Adrenal gland (tissue), 19 donors: ENCODE measurements at places on chromosomes 2 and 18. TPM values are rescaled to one million over a fixed set of nuclear protein-coding genes. Genes with fewer than 3 reads are reported as not detected.

DNA sequence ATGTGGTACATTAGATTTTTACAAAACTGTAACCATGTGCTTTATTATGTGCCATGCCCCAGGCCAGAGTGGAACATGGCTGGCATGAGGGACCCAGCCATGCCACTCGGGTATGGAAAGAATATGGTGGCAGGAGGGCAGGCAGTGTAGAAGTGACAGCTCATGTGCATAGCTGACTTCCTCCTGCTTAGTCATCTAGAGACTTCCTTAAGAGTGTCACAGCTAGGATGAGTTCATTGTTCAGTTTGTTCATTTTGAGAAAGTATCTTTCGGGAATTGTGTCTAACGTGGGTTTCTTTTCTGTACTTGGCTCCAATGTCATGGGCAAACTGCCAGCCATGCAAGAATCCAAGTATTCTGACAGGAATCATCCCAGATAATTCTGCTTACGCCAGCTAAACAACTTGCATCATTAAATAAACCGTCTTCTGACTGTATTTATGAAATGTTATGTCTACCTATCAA lies 94.3 kb upstream of the ITGB6 start:
- H3K27me3 ChIP-seq, result no peaks in the 10 kb centered on the region
- DNase-seq, result peak; percentile 60
- H3K4me3 ChIP-seq, result no peak overlapping the region
- no peak overlapping the region for H3K27ac ChIP-seq

DNA sequence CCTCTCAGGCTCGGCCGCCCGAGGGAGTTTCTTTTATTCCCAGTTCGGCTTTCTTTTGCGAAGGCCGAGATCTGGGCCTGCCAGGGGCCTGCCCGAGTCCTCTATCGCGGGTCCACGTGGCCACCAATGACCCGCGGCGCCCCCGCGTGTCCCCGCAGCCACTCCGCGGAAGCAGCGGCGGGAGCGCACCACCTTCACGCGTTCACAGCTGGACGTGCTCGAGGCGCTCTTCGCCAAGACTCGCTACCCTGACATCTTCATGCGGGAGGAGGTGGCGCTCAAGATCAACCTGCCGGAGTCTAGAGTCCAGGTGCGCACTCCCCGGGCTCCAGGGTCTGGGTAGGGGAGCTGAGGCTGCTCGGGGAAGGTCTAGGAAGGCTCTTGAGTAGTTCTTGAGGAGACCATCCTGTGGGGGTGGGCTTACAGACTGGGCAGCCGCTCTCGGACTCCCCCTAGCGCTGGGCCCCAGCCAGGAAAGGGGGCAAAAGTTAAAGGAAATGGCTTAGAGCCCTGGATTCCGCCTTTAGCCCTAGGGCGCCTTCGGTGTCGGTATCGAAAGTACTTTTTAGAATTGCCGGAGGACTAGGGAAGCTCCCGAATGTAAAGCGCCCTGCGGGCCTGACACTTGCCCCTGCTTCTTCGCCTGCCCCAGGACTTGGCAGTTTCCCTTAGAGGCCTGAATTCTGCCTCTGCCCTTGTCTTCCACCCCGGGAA lies 3.4 kb downstream of the OTX1 start:
- H3K4me1 ChIP-seq, result peaks cover 55% of the 10 kb centered on the region
- no peak overlapping the region for H3K4me3 ChIP-seq
- H3K27ac ChIP-seq, result no peak overlapping the region
- H3K27me3 ChIP-seq, result peaks cover 75% of the 10 kb centered on the region
- no peak for DNase-seq
- H3K36me3 ChIP-seq, result no peaks in the 10 kb centered on the region

DNA sequence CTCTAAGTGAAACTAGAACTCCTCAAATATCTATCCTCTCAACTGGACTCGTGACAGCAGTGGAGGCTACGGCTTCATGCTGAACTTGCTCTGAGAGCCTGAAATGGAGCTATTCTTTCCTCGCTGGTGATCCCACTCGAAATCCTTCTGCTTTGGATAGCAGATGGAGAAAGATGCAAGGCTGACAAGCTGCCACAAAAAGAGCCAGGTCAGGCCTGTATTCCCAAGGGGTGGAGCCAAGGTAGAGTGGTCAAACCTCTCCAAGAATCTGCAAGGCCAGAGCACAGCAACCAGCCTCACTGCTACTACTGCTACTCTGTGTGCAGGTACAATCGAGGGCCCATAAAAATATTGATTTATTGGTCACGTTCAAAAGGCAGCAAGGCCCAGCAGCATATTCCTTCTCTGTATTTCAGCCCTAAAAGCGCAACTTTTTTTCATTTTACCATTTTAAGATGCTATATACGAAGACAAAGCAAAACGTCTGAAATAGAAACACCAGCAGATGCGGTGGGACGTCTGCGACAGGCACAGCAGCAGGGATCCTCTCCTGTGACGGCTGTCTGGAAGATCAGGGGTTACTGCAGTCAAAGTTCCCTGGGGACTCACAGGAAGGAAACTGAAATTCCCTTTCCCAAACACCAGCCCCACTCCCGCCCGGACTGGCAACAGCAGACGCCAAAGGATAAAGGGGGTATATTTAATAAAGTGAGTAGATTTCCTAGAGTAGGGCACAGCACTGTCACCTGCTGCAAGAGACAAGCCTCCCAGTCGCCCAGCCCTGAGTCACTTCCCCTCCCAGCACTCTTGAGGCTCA lies 2.4 kb downstream of the SPRED2 start:
- H3K27me3 ChIP-seq, result no peaks in the 10 kb centered on the region
- no peaks in the 10 kb centered on the region for H3K4me1 ChIP-seq
- peak overlapping the region; percentile 94 for H3K27ac ChIP-seq
- no peak for DNase-seq
- peak overlapping the region; percentile 34 for H3K4me3 ChIP-seq

- no peaks in the 10 kb centered on the region for H3K27me3 ChIP-seq
- H3K27ac ChIP-seq, result no peak overlapping the region
- H3K4me1 ChIP-seq, result no peaks in the 10 kb centered on the region
- no peak overlapping the region for H3K4me3 ChIP-seq
Measured at GRCh38 chr2:162591403-162592083, 247.0 kb downstream of the KCNH7 start.

The ABCG5 gene
- 0.69 TPM for total RNA-seq

The RND3 gene
- total RNA-seq, result 118 TPM

The PDE1A gene
- 5.5 TPM for total RNA-seq

GRCh38 chr18:37272226-37272625 lies 293.4 kb downstream of the CELF4 start:
- H3K36me3 ChIP-seq, result no peaks in the 10 kb centered on the region
- no peak overlapping the region for H3K27ac ChIP-seq
- no peak overlapping the region for H3K4me3 ChIP-seq

GRCh38 chr18:3055186-3055728 lies 42.3 kb upstream of the LPIN2 start:
- H3K36me3 ChIP-seq, result no peaks in the 10 kb centered on the region
- H3K27me3 ChIP-seq, result no peaks in the 10 kb centered on the region
- no peak overlapping the region for H3K4me3 ChIP-seq
- H3K4me1 ChIP-seq, result peaks cover 16% of the 10 kb centered on the region

The TSPYL6 gene
- not detected for total RNA-seq

DNA sequence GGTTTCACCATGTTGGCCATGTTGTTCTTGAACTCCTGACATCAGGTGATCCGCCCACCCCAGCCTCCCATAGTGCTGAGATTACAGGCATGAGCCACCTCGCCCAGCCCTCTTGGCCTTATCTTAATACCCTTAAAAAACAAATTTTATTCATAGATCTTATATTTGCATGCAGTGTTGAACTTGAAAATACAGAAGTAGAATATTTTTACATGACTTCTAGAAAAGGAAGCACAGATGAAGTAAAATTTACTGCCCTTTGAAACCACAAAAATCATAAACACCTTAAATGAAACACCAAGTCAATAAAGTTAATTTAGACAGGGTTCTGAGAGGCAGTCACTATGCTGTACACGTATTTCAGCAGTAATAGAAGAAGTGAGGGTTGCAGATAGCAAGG lies 145.7 kb downstream of the CERS6 start:
- no peaks in the 10 kb centered on the region for H3K27me3 ChIP-seq
- DNase-seq, result no peak
- H3K4me1 ChIP-seq, result no peaks in the 10 kb centered on the region
- H3K4me3 ChIP-seq, result no peak overlapping the region
- H3K36me3 ChIP-seq, result no peaks in the 10 kb centered on the region
- H3K27ac ChIP-seq, result no peak overlapping the region

DNA sequence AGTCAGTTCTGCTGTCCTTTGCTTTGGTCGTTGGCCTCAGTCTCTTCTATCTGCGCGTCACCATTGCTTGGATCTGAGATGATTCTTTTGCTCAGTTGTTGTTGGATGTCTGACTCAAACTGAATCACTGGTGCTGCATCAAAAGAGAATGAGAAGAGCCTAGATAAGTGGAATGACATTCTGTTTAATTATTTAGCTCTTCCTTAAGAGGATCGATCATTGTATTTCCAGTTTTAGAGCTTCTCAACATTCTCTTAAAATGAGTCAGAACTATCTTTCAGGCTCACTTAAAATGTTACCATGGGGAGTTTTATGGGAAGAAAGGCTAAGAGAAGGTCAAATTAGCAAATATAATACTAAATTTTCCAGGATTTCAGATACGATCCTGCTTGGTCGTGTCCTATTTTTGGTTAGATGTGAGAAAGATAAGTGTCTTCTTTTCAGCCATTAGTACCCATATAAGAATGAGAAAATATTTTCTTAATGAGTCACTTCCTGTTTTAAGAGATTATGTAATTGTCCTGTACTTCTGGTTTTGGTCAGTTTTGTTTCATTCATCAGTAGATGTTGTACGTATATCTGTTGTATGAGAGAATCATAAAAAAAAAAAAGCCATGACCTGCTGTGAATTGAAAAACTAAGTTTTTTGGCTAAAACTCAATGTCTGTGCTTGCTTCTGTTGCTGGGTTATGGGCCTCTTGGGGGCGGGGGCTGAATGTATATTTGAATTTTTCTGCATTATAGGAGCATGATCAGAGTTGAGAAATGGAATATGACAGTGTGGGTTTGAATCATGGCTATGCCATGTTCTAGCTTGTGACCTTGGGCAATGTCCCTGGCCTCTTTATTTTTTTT lies 31.6 kb upstream of the CASP10 start:
- H3K27ac ChIP-seq, result peak overlapping the region; percentile 87
- peaks cover 66% of the 10 kb centered on the region for H3K4me1 ChIP-seq
- peaks cover 58% of the 10 kb centered on the region for H3K36me3 ChIP-seq

DNA sequence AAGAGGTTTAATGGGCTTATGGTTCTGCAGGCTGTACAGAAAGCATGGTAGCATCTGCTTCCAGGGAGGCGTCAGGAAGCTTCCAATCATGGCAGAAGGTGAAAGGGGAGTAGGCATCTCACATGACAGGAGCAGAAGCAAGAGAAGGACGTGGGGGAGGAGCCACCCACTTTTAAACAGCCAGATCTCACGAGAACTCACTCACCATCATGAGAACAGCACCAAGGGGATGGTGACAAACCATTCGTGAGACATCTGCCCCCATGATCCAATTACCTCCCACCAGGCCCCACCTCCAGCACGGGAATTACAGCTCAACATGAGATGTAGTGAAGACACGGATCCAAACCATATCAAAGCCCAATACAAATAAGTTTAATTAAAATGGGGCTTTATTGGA lies 113.8 kb downstream of the ATL2 start:
- no peaks in the 10 kb centered on the region for H3K27me3 ChIP-seq
- H3K36me3 ChIP-seq, result no peaks in the 10 kb centered on the region
- no peak for DNase-seq
- H3K4me3 ChIP-seq, result no peak overlapping the region

DNA sequence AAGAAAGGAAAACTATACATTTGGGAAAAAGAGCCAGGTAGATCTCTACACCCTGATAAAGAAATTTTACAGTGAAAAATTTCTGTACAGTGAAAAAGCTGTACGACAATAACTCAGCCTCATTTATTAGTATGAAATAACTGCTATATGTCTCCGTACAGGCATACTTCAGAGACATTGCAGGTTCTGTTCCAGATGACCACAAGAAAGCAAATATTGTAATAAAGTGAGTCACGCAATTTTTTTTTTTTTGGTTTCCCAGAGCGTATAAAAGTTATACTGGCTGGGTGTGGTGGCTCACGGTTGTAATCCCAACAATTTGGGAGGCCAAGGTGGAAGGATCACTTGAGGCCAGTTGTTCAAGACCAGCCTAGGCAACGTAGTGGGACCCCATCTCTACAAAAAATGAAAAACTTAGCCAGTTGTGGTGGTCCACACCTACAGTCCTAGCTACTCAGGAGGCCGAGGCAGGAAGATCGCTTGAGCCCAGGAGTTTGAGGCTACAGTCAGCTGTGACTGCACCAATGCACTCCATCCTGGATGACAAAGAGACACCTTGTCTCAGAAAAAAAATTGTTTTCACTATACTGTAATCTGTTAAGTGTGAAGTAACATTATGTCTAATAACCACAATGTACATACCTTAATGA lies 28.2 kb upstream of the AMMECR1L start:
- H3K27ac ChIP-seq, result no peak overlapping the region
- DNase-seq, result no peak
- no peaks in the 10 kb centered on the region for H3K27me3 ChIP-seq
- no peaks in the 10 kb centered on the region for H3K4me1 ChIP-seq

- H3K27me3 ChIP-seq, result no peaks in the 10 kb centered on the region
- no peak for DNase-seq
- no peak overlapping the region for H3K4me3 ChIP-seq
- no peaks in the 10 kb centered on the region for H3K4me1 ChIP-seq
- H3K36me3 ChIP-seq, result no peaks in the 10 kb centered on the region
- no peak overlapping the region for H3K27ac ChIP-seq
Measured at GRCh38 chr2:8334866-8335325, 347.0 kb upstream of the ID2 start.

The MAP3K19 gene
- not detected for total RNA-seq

The NT5C1B gene
- not detected for total RNA-seq

GRCh38 chr2:75007061-75007460 lies 48.6 kb downstream of the POLE4 start:
- no peak overlapping the region for H3K27ac ChIP-seq
- H3K36me3 ChIP-seq, result no peaks in the 10 kb centered on the region
- H3K4me1 ChIP-seq, result no peaks in the 10 kb centered on the region
- no peaks in the 10 kb centered on the region for H3K27me3 ChIP-seq

GRCh38 chr2:104826016-104826415 lies 27.9 kb upstream of the POU3F3 start:
- DNase-seq, result no peak
- H3K36me3 ChIP-seq, result no peaks in the 10 kb centered on the region
- H3K4me3 ChIP-seq, result no peak overlapping the region
- H3K27ac ChIP-seq, result no peak overlapping the region

- H3K36me3 ChIP-seq, result no peaks in the 10 kb centered on the region
- H3K27me3 ChIP-seq, result no peaks in the 10 kb centered on the region
- H3K4me1 ChIP-seq, result no peaks in the 10 kb centered on the region
Measured at GRCh38 chr2:98091738-98092137, 4.8 kb downstream of the VWA3B start.

The ERLEC1 gene
- total RNA-seq, result 82.6 TPM

The XDH gene
- total RNA-seq, result not detected

The PARD6G gene
- 1.1 TPM for total RNA-seq

- no peak overlapping the region for H3K27ac ChIP-seq
- no peak overlapping the region for H3K4me3 ChIP-seq
- H3K4me1 ChIP-seq, result no peaks in the 10 kb centered on the region
Measured at GRCh38 chr18:47404845-47405244, 153.4 kb upstream of the SKOR2 start.

DNA sequence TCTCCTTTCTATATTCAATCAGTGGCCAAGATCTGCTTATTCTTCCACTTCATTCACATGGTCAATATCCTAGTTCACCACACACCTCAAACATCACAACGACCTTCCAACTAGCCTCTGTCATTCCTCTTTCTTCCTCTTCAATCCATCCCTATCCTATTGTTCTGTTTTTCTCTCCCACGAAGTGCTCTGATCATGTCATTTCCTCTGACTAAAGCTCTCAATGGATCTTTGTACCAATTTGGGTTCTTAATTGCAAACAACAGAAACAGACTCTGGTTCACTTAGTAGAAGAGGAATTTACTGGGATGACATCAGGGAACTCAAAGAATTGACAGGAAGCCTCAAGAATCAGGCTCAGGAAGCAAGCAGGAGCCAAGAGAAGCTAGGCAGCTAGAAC lies 23.5 kb downstream of the WNT10A start:
- no peak for DNase-seq
- H3K4me3 ChIP-seq, result no peak overlapping the region
- no peak overlapping the region for H3K27ac ChIP-seq
- H3K27me3 ChIP-seq, result peaks cover 34% of the 10 kb centered on the region
- H3K36me3 ChIP-seq, result no peaks in the 10 kb centered on the region
- H3K4me1 ChIP-seq, result peaks cover 1% of the 10 kb centered on the region
